Activated T-helper 2 cell treated with anti-CD3 and anti-CD28 coated beads, Interferon-gamma antibody, Interleukin-2, Interleukin-4, amounts not matched to agents 10 μg/mL and 5 μg/mL and 100 μg/mL, durations not matched to agents 14 hours and 24 hours and 36 hours (primary cell): ENCODE measurements at places on chromosomes 5 and 9.
A peak's percentile ranks its signal among the peaks of the same experiment; 100 is the strongest.

- no peak for DNase-seq
Measured at GRCh38 chr5:156783092-156783491, 67.0 kb upstream of the PPP1R2B start.

GRCh38 chr5:96936431-96937320 lies 796 bp downstream of the LNPEP start:
- peak; percentile 44 for DNase-seq

DNA sequence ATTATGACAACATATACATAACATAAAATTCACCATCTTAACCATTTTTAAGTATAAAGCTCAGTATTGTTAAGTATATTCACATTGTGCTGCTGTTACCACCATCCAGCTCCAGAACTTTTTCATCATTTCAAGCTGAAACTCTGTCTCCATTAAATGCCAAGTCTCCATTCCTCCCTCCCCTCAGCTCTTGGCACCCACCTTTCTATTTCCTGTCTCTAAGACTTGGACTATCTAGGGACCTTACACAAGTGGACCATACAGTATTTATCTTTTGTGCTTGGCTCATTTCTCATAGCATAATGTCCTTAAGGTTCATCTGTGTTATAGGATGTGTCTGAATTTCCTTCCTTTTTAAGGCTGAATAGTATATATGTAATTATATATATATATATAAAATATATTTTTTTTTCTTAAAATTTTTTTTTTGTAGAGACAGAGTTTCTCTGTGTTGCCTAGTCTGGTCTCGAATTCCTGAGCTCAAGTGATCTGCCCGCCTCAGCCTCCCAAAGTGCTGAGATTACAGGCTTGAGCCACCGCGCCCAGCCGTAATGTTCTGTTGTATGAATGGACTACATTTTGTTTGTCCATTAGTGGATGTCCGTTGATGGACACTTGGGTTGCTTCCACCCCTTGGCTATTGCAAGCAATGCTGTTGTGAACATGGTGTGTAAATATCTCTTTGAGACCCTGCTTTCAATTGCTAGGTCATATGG lies 72.3 kb downstream of the EHMT1 start:
- DNase-seq = no peak

GRCh38 chr5:89573345-89573744 lies 690.4 kb upstream of the MEF2C start:
- no peak for DNase-seq

DNA sequence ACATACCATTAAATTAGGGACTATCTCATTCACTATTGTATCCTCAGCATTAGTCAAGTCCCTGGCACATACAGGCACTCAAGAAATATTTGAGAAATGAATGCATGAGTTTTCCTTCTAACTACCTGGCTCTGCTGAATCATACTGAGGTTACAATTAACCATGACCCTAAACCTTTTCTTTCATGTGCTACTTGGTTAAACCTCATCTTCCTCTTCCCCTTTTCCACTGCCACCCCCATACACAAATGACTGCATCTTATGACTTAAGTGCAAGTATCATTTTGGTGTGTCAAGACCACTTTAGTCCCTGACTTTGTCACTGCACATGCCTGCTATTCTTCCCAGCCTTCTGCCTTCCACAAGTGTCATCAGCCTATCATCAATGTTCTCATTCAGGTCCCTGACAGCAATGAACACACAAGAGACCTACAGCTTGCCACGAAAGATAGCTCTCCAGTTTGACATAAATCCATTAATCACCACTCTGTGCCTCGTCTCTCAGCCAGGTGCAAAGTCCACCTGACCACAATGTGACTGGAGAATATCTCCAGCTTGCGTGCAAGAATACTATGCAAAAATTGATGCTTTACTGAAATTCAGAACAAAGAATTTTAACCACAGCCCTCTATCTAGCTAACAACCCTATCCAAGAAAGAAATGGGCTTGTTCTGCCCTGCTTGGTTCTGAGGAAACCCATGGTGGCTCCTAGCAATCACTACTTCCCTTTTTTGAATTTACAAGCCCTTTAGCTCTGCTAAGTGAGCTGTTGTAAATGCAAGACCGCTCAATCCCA lies 74.5 kb downstream of the MAPKAP1 start:
- no peak for DNase-seq

GRCh38 chr5:161703528-161703927 lies 18.0 kb downstream of the GABRA6 start:
- no peak for DNase-seq

DNA sequence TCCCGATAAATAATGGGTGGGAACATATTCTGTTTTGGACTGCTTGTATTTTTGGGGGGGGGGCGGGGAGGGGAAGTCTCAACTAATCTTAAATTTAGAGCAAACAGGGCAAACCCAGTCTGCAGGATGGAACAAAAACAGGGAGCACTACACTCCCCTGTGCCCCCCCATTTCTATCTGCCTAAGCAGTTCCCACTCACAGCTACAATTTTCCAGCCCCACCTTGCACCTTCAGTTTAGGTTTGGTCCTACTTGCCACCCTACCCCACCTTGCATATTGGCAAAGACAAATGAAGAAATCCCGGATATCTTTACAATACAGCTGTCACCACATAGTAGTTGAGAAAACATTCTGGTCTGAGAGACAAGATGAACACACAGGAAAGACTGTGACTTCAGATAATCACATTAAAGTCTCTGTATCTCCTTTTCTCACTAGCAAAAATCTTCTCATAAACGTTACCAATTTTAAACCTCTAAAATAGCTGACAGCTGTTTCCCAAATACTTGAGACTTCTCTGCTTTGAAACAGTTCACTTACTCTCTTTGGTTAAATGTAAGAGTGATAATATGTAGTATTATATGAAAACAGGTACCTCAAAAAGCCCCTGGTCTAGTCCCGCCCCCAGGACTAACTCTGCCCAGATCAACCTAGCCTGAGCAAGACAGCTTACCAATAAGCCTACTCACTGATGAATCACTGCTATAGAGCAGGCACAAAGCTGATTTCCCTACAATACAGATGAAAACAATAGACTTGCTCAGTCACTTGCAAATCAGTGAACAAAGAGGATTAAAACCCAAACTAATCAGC lies 5.2 kb upstream of the RAPGEF6 start:
- no peak for DNase-seq

DNA sequence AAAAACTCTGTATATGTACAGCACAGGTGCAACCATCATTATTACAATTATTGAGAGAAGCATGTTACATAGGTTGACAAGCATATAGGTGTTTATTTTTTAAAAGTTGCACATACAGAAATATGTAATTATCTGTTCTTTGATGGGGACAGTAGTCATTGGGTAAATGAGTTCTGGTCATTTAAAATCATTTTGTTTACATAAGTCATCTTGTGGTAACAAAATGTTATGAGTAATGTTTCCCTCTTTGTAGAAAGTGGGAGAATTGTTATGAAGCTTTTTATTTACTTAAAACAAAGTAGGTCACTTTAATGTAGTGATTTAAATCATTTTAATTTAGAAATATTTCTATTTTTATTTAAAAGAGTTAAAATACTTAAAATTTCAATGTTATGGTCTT lies 33.8 kb upstream of the FBXL17 start:
- DNase-seq = no peak

- DNase-seq = no peak
Measured at GRCh38 chr5:169627551-169627950, 9.5 kb upstream of the DOCK2 start.

- DNase-seq = no peak
Measured at GRCh38 chr9:118457171-118458000, 753.2 kb downstream of the TLR4 start.

GRCh38 chr9:126151686-126152134 lies 174.9 kb upstream of the MVB12B start:
- DNase-seq = peak; percentile 5

DNA sequence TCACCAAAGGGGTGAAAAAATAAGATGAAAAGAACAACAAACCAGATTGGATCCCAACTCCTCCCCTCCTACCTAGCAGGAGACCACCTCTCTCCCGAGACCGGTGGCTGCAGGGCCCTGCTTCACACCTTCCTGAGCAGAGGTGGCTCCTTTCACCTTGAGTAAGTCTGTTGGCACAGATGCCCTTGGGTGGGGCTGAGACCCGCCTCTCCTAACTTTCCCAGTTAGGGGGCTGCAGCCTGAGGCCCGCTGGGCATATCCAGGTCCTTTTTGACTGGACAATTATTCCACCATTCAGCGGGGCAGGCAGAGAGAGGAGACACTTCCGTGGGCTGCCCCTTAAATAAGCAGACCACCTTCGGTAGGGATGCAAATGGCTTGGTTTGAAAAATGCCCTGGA lies 1.3 kb downstream of the SLC25A48 start:
- no peak for DNase-seq

GRCh38 chr9:131482343-131483006 lies 20.2 kb upstream of the POMT1 start:
- DNase-seq = no peak

- no peak for DNase-seq
Measured at GRCh38 chr5:164054461-164054860, 549.0 kb downstream of the MAT2B start.

DNA sequence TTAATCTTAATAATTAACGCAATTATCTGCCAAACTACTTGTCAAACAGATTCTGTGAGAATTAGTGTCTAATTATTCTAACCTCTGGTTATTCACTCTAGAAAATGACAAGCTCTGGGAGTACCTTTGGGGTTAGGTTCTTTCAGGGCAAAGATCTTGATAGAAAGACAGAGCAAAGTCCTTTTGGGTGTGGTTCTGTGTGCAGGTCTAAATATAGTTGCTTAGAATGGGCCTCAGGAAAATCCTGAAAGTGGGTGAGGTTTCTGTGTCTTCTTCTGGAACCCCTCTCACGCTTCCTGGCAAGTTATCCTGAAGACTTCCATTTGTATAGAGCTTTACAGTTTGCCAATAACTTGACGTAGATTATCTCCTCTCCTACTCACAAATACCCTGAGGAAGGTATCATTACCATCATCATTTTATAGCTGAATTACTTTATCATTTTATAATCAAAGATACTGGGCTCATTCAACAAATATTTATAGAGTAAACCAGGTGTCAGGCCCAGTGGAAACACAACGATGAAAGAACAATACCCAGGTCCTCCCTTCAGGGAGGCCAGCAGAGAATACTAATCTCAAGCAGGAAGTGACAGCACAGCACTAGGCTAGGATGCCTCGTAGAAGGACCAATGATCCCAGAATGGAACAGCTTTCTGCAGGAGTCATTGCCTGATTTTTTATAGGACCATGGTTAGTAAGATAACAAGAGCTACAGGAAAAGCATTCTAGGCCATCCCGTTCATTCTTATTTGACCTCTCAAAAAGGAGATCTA lies 27.6 kb upstream of the LHFPL2 start:
- DNase-seq = no peak
